ENCODE measurements at places on chromosomes 6 and 20.

GRCh38 chr6:111367393-111368088 is 115.5 kb downstream of the REV3L start:
- no peak for DNase-seq

GRCh38 chr20:52047811-52048764 is 143.5 kb downstream of the ZFP64 start:
- DNase-seq, result peak; percentile 33

DNA sequence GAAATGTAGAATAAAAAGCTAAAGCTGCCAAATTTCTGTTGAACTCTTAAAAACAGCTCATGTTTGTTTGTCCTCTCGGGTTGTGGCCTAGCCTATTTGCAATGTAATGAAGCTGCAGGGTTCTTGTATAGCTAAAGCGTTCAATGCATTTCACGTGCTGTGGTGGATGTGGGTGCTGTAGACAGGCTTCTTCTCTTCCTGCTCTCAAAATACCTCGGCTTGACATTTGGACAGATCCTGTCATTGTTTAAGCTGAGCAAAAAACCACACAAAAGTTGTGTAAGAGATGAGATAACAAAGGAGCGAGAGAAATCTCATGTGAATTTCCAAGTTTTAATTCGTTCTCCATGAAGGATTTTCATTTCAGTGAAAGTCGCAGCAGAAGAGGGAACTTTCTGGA is 196.3 kb upstream of the UST start:
- no peak for DNase-seq

DNA sequence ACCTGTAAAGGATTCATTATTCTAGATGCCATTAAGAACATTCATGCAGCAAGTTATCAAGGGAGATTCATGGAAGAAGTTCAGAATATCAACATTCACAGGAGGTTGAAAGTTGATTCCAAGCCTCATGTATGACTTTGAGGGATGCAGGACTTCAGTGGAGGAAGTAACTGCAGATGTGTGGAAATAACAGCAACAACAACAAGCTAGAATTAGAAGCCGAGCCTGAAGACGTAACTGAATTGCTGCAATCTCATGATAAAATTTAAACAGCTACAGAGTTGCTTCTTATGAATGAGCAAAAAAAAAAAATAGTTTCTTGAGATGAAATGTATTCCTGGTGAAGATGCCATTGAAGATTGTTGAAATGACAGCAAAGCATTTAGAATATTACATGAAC is 73.3 kb upstream of the NXT1 start:
- no peak for DNase-seq

DNA sequence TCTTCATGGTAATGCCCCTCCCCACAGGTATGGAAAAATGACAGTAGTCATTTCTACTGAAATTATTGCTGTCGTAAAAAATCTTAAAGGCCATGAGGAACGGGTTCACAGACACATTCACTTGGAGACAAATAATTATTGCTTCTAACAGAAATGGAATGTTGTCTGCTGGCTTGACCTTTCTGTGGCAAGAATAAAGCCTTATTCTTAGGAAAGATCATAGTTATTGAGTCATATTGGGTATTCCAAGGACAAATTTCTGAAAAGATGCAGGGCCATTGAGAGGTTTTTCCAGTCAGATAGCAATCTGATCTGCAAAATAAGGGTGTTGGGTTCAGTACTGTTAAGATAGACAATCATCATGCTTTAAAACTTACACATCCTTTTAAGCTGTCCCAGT is 29.2 kb downstream of the AKAP7 start:
- DNase-seq, result no peak

- DNase-seq, result no peak
These were observed 380.8 kb downstream of the DOK5 start for GRCh38 chr20:54856202-54856601.

DNA sequence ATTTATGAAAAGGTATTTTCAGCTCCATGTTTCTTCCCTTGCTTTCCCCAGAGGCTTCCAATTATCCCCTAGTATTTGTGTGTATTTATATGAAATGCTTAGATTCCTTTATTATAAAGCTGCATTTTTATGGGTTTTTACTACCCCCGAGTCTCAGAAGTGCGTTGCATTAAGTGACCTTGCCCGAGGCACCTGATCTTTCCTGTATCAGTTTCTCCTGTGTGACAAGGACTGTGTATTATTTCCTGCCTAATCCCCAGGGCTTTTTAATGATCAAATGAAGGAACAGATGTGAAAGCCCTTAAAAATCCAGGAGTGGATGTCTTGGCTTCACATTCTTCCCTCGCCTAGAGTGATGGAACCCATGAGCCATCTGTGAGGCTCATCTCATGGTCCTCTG is 118.8 kb downstream of the TULP4 start:
- no peak for DNase-seq

DNA sequence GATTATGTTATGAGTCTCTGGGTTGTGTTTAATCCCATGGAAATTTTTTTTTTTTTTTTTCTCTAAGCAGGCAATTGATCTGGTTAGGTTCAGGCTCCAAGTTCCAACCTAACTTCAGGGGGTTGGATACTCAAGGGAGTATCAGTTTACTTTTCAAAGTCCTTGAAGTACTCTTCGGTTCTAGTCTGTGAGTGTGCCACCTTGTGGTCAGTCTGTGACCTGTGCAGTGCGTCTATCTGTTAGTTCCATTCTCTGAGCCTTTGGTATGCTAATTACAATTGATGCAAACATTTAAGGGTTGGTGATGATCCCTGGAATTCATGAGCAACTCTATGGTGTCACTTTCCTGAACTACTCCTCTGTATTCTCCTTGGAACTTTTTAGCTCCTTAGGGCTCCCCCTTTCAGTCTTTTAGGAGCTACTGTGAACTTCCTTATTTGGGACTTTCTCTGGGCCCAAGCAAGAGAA is 342.0 kb downstream of the SOX4 start:
- no peak for DNase-seq

GRCh38 chr20:2346188-2346587 is 34.5 kb upstream of the TGM6 start:
- DNase-seq, result no peak

DNA sequence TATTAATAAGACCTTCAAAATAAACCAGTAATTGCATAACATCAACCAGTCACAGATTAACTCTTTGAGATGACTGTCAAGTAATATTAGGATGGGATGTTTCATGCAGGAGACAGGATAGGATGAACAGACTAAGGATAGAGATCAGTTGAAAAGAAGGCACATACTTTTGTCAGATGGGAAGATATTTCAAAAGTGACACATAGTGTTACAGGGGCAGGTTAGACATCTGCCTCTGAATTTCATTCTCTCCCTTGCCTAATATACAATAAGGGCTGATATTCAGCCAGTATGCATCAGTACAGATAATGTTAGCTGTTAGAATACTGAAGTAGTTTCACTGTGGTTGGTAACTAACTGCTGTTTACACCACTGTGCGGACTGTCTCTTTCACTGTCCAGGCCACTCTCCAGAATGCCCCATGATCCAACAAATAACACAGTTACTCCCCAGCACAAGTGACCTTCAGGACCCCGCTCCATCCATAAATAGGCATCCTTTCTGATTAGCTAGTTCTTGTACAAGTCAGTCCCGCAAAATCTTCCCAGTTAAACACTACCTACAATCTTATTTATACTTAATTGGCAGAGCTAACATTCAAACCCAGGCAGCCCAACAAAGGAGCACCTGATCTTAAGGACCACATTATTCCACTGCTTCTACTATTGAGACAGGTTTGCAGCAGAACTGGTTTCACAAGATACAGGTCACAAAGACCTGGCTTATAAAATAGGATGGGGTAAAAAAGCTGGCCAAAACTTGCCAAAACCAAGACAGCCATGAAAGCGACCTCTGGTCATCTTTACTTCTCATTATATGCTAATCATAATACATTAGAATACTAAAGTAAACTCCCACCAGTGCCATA is 21.9 kb upstream of the PLN start:
- no peak for DNase-seq

- DNase-seq, result no peak
These were observed 43.3 kb downstream of the MGME1 start for GRCh38 chr20:18011951-18012645.

All from activated naive CD4-positive, alpha-beta T cell treated with Interleukin-2 at 50 U/mL for 16 hours (primary cell).